ENCODE measurements at places on chromosomes 12 and 14.

- no peak for DNase-seq
These were observed 86.1 kb downstream of the NCOR2 start for GRCh38 chr12:124481257-124481750.

DNA sequence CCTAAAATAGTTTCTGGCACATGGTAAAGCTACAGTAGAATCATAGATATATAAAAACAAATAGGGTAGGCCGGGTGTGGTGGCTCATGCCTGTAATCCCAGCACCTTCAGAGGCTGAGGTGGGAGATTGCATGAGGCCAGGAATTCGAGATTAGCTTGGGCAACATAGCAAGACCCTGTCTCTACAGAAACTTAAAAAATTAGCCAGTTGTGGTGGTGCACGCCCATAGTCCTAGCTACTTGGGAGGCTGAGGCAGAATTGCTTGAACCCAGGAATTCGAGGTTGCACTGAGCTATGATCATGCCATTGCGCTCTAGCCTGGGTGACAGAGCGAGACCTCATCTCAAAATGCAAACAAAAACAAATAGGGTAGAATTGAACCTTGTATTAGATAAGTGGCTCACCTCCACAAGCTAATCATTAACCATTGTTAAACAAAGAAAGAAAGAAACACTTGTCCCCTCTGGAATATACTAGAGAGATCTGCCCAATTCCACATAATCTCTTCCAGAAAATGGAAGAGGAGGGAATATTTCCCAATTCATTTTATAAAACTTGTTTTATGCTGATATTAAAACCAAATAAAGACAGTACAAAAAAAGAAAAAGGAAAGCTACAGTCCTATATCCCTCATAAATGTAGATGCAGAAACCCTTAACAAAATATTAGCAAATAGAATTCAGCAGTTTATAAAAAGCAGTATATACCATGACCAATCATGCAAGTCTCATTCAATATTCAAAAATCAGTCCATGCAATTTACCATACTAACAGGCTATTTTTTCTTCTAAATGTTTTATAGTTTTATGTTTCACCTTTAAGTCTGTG, 22.7 kb upstream of the DHRS2 start:
- DNase-seq, result no peak

- no peak for DNase-seq
These were observed 275.3 kb downstream of the CCER1 start for GRCh38 chr12:90679674-90680073.

DNA sequence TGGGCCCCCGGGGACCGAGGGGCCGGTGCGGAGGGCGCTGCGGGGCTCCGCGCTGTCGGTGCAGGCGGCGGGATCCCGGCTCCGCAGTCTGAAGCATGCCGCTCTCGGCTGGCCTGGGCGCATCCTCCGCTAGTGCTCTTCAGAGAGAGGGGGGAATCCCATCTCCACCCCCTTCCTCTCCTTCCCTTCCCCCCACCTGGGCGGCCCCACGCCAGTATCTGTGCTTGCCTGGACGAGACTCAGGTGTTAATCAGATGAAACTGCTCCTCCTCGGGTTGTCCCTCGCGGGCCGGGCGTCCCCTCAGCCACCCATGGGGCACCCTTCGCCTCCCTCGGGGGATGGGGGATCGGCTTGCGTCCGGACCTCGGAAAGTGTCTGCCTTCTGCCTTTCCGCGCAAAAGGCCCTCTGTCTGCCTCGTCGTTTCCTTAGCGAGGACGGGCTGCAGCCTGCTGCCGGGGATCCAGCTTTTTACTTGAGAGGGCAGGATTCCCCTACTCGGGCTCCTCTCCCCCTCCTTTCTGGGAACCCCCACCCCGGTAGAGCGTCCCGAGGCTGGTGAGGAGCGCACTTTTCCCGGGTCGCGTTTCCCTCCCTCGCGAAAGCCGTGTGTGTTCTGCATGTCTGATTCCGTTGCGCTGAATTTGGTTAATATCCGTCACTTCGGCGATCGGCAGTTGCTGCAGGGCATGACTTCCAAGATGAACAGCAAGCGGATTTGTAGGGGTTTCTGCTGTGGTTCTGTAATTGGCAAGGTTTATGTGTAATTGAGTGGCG, 1.1 kb downstream of the GPHN start:
- DNase-seq, result no peak

DNA sequence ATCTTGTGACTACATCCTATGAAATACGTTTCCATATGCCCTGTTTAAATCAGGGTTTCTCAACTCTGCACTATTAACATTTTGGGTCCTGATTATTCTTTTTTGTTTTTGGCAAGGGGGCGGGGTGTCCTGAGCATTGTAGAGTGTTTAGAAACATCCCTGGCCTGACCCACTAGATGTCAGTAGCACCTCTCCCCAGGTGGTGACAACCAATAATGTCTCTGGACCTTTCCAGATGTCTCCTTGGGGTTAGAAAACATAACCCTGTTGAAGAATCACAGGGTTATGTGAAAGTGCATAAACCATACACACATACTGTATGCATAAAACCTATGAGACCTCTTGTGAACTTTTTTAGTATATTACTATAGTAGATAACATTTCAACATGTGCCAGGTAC, 1.4 kb downstream of the ACAD10 start:
- no peak for DNase-seq

GRCh38 chr14:42911642-42912041, 1305.0 kb downstream of the LRFN5 start:
- no peak for DNase-seq

DNA sequence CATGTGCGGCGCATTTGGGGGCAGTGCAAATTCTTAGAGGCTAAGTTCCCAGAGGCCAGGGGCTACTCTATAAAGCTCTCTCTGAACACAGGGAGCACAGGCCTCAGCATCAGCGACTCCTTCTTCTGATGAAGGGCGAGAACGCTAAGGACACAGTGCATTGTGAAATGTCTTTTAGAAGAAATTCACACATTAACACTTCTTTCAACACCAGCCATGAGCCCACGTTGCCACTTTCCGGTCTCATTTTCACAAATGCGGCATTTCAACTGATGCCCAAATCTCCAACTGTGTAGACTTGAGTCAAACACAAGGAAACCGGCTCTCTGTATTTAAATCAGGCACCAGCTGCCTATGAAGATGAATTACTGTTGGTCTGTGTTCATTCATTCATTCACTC, 162.0 kb downstream of the FOXN3 start:
- no peak for DNase-seq

GRCh38 chr12:6944381-6945186, 762 bp downstream of the C12orf57 start:
- DNase-seq, result peak; percentile 87

DNA sequence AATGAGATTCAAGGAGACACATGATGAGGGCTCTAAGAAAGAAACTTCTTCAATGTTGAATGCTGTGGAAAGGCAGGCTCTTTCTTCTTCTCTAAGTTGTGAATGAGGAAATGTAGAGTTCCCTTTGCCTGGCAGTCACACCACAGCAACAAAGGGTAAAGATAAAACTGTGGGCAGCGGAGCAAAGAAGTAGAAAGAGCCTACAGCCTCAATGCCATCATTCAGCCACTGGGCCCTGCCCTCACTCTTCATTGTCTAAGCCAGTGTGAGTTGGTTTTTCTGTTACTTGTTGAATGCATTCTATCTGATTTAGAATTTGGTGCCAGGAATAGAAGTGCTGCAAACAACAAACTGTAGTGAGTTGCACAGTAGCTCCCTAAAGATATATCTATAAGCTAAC, 12.2 kb downstream of the SDR9C7 start:
- no peak for DNase-seq

GRCh38 chr12:64229240-64229639, 7.1 kb upstream of the KICS2 start:
- DNase-seq, result no peak
